ENCODE measurements at places on chromosomes 13 and 19. TPM values are rescaled to one million over a fixed set of nuclear protein-coding genes. Genes with fewer than 3 reads are reported as not detected.

Gene ADAMTSL5
- total RNA-seq, result 14.5 TPM

Gene ADGRE3
- not detected for total RNA-seq

Gene HPN
- 7.2 TPM for total RNA-seq

Gene RGL3
- 7.4 TPM for total RNA-seq

Gene ZNF780A
- total RNA-seq, result 2.4 TPM

- DNase-seq, result no peak
These were observed 1512.0 kb downstream of the SLITRK1 start for GRCh38 chr13:82370316-82370715.

DNA sequence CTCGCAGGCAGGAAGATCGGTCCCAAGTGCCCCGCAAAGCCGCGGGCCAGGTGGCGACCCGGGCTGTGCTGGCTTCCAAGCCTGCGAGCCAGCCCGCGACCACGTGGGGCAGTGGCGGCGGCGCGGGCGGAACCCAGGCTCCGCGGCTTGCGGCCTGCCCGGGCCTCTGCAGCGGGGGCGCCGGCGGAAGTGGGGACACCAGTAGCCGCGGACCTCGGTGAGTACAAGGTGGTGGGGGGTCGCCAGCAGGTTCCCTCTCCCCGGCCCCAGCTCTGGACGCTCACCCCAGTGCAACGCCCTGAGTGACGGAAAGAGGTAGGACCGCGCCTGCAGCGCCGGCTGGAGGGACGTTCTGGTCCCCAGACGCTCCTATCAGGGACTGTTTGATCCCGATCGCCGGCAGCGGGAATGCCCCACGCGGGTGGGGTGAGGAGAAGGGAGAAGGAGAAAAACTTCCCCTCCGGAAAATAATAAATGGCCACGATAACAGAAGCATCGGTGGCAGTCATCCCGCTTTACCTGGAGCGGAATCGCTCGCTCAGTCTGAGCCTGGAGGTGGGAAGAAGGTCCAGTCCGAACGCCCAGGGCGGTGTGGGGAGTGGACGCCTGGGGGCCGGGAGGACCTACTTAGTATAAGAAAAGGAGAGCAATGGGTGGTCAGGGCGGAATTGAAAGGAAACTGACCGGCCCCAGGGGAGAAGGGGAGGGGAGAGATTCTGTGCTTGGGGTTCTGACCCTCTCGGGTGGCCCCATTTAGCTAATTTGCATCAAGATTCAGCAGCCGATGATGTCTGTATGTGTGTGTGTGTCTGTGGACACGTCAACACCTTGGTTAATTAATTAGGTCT, at the start of gene GEMIN7:
Gene GEMIN7, plus strand, starts transcription at position 198 of the 848 bp plus-strand sequence. CDS start 10,855 bp downstream, outside the sequence.
- peak; percentile 70 for DNase-seq

DNA sequence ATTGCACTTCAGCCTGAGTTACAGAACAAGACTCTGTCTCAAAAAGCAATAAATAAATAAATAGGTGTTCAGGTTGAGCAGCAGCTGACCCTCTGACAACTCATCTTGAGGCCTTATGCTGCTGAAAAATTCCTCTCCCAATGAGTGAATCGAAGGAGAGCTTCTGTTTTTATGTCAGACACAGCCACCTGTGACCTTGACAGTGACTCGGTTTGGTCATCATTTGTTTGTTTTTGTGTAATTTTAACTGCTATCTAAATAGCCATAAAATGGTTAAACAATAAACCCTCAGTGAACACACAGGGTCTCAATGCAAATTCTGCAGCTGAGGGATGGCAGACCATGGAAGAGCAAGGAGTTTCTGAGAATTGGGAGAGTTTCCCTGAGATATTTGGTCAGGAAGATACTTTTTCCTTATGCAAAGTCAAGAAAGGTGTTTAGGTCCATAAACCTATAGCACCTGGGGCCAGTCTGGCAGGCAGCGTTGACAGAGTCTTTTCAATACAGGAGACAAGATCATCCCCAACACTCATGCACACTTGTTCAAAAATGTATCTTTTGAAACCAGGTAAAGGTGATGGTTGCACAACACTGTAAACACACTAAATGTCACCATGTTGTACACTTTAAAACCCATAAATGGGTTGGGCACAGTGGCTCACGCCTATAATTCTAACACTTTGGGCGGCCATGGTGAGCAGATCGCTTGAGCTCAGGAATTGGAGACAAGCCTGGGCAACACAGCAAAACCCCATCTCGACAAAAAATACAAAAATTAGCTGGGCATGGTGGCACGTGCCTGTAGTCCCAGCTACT, 16.6 kb upstream of the SLC25A30 start:
- no peak for DNase-seq

GRCh38 chr19:50371914-50372475, 4.3 kb upstream of the NR1H2 start:
- no peak for DNase-seq

Measured in right atrium auricular region (tissue), 2 donors.